Adrenal gland (tissue), 19 donors: ENCODE measurements at places on chromosomes 5 and 9. TPM values are rescaled to one million over a fixed set of nuclear protein-coding genes. Genes with fewer than 3 reads are reported as not detected.

GRCh38 chr5:60365001-60365400 is 335.0 kb downstream of the DEPDC1B start:
- H3K27me3 ChIP-seq, result no peaks in the 10 kb centered on the region
- no peaks in the 10 kb centered on the region for H3K36me3 ChIP-seq

- no peak for DNase-seq
- H3K4me1 ChIP-seq, result peaks cover 43% of the 10 kb centered on the region
- no peaks in the 10 kb centered on the region for H3K36me3 ChIP-seq
- H3K27ac ChIP-seq, result peak overlapping the region; percentile 11
- no peaks in the 10 kb centered on the region for H3K27me3 ChIP-seq
- no peak overlapping the region for H3K4me3 ChIP-seq
Measured at GRCh38 chr9:35518981-35519679, 29.2 kb downstream of the RUSC2 start.

GRCh38 chr9:98665501-98665900 is 43.2 kb downstream of the GABBR2 start:
- no peaks in the 10 kb centered on the region for H3K36me3 ChIP-seq
- H3K27ac ChIP-seq, result no peak overlapping the region
- H3K27me3 ChIP-seq, result no peaks in the 10 kb centered on the region
- no peak overlapping the region for H3K4me3 ChIP-seq

GRCh38 chr9:85224729-85225128 is 517.0 kb downstream of the AGTPBP1 start:
- H3K4me3 ChIP-seq, result no peak overlapping the region
- H3K36me3 ChIP-seq, result no peaks in the 10 kb centered on the region
- H3K27me3 ChIP-seq, result no peaks in the 10 kb centered on the region
- no peak for DNase-seq
- no peaks in the 10 kb centered on the region for H3K4me1 ChIP-seq

DNA sequence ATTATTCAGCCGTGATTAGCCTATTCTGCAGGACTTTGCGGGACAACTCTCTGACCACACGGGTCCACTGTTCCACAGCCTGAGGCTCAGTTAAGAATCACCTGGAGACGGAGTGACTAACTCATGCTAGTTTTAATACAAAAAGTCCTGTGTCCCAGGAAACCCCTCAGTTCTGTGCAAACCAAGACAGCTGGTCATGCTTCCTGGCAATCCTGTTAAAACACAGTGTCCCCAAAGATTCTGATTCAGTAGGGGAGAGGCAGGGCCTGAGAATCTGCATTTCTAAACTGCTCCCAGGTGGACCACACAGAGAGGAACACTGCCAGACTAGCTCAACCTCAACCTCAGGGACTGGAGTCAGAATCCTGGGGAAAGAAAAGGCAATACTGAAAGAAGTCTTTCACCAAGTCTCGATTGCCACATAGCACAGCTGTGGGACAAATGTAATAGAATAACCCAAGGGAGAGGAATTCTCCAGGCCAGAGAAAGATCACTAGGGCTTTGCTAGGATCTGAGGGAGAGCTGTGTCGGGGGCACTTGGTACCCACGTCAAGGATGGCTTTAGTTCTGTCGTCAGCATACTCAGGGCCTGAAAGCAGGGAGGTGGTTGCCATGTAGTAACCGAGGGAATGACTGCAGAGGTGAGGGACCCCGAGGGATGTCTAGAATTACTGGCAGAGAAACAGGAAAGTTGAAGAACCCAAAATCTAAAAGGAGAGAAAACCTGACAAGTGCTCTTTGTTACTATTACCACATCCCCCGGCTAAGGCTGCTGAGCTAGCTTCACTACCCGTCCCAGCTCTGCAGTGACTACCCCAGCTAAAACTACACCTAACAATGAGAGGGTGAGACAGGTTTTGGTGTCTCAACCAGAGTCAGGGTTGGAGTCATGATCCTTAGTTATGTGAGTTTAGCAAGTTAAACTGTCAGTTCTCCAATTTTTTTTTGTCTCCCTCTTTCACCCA is 8.6 kb downstream of the SUSD1 start:
- no peaks in the 10 kb centered on the region for H3K27me3 ChIP-seq
- H3K36me3 ChIP-seq, result no peaks in the 10 kb centered on the region
- no peaks in the 10 kb centered on the region for H3K4me1 ChIP-seq
- H3K4me3 ChIP-seq, result no peak overlapping the region
- DNase-seq, result peak; percentile 66

ARRDC3 gene
- total RNA-seq, result 120 TPM

ANXA1 gene
- total RNA-seq, result 103 TPM
